Substantia nigra (tissue), 51 donors: ENCODE measurements at places on chromosomes 6 and 20.

- no peak for DNase-seq
These were observed 50.2 kb downstream of the TRAM2 start for GRCh38 chr6:52526634-52527033.

DNA sequence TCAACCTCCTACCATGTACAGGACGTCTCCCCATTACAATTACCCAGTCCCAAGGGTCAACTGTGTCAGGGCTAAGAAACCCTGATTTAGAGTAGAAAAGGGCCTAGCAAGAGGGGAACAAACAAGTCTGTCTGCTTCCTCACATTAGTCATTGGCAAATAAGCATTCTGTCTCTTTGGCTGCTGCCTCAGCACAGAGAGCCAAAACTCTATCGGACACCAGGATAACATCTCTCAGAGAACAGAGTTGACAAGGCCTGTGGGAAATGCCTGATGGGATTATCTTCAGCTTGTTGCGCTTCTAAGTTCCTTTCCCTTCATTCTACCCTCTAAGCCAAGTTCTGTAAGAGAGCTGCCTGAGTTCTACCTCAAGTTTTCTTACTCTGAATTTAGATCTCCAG lies 19.0 kb upstream of the VSX1 start:
- DNase-seq = no peak

GRCh38 chr6:136717716-136717990 lies 74.6 kb downstream of the MAP3K5 start:
- DNase-seq = no peak

DNA sequence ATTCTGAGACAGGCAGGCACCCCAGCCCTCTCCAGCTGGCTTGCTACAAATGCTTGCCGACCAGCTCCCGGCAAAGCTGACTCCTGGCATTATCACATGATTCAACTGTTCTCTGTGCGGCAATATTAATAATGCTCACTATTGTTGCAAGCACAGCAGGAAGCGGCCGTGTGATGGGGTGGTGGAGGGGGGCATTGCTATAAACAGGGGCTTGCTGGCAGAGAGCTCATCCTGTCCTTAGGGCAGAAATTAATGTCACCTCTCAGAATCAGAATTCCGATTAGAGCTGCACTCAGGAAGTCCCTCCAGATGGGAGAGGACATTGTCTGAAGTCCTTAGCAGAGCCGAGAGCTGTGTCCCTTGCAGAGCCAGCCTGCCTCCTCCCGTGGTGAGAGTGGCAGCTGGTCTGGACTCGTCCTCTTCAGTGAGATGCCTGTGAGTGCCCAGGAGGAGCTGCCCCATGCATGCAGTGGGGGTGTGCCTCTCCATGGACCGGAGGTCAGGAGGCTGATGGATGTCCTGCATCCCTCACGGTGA lies 162.5 kb downstream of the CDH4 start:
- DNase-seq = peak; percentile 78

DNA sequence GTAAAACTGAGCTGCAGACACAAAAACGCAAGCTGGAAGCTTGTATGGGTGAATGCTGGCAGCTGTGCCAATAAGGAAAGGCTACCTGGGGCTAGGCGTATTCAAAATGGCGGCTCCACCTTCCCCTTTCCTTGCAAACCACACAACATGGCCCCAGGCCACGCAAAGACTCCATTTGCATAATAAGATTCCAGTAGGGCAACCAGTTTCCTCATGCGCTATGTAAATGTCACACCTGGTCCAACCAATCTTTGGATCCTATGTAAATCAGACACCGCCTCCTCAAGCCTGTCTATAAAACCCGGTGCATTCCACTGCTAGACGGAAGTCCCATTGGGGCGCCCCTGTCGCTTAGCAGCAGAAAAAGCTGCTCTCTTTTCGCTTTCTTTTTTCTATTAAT lies 505.9 kb upstream of the BTBD3 start:
- no peak for DNase-seq

DNA sequence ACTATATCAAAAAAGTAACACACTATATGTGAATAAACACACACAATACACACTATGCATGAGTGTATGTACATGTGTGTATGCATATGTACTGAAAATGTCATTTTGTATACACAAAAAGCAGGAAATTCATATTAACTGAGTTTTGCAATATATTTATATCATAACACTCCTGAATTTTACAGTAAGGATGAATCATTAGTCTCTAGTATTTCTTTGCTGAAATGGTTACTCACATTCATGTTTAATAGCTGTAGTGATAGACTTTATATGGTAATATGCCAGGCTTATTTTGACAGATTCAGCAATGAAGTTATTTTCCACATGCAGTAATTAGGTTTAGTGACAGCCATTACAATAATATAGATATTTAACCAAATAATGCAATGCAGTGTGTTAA lies 1216.2 kb upstream of the CITED2 start:
- DNase-seq = no peak

DNA sequence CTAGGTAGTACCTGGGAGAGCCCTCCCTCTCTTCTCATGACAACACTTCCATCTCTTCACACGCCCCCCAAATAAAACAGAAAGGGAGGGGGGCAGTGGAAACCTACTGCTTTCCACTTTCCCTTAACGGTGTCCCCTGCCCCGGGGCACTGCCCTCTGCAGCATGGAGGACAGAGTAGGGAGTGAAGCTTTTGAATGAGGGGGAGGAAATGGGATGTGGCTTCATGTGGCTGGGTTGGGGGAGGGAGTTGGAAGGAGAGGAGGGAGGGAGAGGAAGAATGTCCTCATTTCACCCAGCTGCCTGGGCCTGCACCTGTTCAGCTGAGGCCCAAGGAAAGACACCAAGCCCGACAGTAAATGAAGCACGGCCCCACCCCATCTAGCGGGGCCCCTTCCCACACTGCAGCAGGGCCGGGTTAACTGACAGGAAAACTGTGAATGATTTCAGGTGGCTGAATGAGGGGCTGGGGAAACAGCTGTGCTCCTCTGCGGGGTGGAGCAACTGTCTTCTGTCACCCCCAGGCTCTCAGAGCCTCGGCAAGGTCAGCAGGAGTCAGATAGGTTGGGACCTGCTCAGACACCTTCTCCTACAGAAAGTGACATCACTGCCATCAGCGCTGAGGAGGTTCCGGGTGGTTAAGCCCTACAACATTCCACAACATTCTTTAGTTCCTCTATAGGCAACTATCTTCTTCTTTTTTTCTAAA lies 40.0 kb upstream of the TAF8 start:
- no peak for DNase-seq

DNA sequence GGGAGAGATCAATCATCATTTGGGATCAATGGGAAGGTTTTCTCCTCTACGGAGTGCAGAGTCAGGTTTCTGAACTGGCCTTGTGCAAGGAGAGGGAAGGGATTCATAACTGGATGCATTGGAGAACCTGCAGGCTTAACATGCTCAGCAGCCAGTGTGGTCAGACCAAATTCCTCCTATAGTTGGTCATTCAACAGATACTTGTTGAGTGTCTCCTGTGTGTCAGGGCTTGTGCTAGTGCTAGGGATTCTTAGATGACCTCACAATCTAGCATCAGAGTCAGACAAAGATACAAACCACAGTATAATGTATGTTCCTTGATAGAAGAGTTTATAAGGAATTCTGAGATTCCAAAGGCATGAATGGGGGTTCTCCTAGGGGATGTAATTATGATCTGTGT lies 23.9 kb downstream of the RALY start:
- DNase-seq = no peak

- DNase-seq = no peak
These were observed 274.1 kb upstream of the ARID1B start for GRCh38 chr6:156502969-156503504.

DNA sequence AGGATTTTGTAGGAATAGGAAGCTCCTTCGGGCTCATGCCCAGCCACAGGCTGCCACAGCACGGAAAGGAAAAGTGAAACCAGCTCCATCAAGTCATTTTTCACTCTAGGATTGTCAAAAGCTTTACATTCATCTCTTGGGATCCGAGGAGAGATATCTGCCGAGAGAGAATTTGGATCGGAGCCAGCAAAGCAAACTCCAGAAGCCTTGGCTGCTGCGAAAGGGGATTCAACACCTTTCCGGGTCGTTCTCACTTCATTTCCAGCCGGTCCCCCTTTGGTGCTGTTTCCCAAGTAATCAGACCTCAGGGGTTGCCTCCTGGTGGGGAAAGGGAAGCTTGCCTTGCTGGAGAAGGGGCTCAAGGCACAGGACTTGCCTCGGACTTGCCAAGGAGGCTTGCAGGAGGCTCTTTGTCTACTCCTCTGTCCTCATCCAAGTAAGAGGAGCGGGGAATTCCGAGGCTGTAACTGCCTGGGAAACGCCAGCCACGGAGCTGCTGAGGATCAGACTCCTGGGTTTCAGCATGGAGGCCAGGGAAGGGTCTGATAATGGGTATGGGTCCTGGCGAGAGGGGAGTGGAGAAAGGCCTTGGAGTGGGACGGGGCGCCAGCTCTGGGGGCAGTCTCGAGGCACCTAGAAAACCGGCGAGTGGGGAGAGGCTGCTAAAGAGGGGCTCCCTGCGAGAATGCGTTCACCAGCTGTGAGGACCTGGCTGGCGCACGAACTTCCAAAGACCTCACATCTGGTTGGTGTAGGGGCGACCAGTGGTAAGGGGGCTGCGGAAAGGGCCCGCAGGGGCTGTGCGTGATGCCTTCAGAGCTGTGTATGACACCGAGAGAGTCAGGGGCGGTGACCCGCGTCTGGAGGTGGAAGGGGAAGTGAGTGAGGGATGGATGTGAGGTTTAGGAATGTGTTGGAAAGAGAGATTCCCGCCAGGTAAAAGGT lies 702 bp downstream of the ETV7 start:
- DNase-seq = no peak

GRCh38 chr20:51697096-51697826 lies 70.9 kb downstream of the ATP9A start:
- no peak for DNase-seq

DNA sequence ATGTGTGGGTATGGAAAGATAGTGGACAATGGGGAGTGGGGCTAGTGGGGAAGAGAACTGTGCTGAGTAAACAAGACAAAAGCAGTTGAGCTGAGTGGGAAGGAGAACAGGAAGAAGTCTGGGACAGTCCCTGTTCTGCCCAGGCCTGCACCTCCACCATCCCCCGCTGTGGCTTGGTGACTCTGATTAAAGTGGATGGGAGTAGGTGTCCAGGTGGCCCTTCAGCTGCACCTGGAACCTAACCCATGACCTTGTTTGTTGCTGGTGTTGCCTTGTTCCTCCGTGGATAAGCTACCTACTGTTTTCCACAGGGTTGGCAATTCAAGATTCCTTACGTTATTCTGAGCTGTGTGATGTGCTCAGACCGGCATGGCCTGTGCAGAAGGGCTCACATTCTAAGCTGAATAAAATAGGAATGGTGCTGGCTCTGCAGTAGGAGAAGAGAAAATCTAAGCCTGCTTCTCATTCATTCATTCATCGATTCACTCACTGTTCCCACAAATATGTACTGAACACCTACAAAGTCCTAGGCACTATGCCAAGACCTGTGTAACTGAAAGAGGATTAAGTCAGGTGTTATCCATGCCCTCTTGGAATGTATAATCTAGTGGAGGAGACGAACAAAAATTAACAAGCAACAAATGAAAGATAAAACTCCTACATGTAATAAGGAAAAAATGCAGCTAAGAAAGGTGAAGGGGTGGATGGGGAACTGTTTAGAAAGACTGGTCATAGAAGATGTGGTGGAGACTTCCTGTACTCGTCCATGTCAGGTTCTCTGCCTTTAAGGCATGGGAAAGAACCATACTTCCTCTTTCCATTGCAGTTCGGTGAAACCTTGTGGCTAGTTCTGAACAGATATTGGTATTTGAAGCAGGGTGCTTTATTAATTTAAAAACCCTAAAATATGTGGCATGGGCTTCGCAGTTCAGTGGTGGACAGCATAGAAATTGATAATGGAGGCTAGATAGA lies 10.1 kb upstream of the CALHM6 start:
- DNase-seq = no peak

DNA sequence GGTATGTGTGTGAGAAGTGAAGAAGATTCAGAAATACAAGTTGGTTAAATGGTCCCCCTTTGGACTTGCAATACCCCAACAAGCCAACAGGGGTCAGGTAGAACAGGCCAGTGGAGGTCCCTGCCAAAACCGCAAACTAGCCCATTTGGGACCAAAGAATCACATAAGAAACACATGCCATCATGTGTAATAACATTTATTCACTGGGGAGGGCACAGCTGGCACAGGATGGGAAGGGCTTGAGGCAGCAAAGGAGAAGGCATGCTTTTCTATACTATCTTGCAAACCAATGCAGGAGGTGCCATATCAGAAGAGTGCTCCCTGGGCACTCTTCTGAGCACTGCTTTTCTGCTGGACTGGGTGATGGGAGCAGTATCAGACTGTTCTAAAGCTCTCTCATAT lies 116.1 kb upstream of the TRAF3IP2 start:
- no peak for DNase-seq

DNA sequence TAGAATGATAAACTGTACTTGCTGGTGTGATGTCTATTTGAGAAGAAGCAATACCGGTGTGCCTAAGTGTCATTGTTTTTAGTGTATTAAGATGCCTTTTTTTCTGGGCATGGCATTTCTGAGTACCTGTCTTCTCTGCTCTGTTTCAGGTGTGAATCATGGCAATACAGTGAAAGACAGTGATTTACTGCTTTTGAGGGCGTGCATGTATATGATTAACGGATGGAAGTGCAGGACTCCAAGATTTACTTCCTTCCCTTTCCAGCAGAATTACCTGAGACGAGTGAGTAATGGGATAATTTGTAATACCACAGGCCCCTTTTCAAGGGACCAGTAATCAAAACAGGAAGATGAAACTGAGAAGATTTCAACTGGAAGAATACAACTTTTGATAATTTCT lies 315.8 kb downstream of the SOX4 start:
- DNase-seq = no peak

GRCh38 chr6:137119196-137120104 lies 54.0 kb downstream of the IL22RA2 start:
- no peak for DNase-seq

GRCh38 chr20:21167261-21167660 lies 41.4 kb downstream of the KIZ start:
- no peak for DNase-seq

DNA sequence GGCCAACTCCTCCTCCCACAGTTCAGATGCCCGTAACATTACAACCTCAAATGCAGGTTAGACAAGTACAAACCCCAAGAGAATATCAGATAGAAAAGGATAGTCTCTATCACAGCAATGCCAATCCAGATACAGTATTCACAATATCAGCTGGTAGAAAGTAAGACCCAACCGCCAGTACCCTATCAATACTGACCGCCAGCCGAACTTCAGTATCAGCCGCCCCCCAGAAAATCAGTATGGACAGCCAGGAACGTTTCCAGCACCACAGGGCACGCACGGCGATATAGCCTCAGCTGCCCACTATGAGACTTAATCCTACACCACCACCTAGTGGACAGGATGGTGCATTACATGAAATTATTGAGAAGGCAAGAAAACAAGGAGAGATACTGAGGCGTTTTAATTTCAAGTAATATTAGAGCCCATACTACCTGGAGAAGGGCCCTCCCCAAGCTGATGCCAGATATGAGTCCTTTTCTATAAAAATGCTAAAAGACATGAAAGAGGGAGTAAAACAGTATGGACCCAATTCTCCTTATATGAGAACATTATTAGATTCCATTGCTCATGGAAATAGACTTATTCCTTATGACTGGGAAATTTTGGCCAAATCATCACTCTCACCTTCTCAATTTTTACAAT lies 17.6 kb upstream of the EIF2S2 start:
- DNase-seq = no peak

GRCh38 chr6:43933148-43933885 lies 163.3 kb downstream of the VEGFA start:
- DNase-seq = no peak
